Adrenal gland (tissue), 19 donors: ENCODE measurements at places on chromosomes 5 and 9.

DNA sequence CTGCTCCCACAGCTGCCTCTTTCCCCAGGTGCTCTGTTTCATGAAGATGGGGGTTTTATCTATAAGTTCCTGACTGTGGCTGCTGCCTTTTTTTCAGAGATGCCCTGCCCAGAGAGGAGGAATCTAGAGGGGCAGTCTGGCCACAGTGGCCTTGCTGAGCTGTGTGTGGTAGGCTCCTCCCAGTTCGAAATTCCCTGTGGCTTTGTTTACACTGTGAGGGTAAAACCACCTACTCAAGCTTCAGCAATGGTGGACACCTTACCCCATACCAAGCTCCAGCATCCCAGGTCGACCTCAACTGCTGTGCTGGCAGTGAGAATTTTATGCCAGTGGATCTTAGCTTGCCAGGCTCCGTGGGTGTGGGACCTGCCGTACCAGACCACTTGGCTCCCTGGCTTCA is 250.0 kb downstream of the FER start:
- DNase-seq = no peak

DNA sequence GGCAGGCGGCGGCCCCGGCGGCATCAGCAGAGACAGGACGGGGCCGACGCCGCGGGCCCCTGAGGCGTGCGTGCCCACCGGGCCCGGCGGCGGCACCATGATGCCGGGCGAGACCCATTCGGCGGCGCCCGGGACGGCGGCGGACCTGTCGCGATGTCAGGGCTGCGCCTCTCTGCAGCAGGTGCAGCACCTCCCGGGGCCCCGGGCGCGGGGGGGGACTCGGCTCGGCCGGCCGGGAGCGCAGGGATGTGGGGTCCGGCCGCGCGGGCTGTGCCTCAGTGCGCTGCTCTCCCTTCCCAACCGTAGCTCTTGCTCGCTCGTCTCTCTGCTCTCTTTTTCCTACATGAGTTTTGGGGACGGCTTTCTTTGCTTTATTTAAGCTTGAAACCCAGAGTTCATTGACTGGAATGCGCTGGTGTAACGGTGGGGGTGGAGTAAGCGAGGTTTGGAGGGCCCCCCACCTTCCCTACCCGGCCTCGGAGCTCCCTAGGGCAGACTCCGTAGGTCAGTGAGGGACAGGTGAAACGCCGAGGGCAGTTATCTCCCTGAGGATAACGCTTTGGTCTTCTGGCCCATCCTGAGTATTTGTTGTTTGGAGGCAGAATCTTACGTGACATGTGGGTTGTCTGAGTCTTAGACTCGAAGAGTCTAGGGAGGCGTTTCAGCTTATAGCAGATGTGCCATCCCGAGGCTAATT is 490 bp downstream of the ICE1 start:
- no peak for DNase-seq

- DNase-seq = no peak
These were observed 121.1 kb downstream of the NUDT12 start for GRCh38 chr5:103441523-103441922.

DNA sequence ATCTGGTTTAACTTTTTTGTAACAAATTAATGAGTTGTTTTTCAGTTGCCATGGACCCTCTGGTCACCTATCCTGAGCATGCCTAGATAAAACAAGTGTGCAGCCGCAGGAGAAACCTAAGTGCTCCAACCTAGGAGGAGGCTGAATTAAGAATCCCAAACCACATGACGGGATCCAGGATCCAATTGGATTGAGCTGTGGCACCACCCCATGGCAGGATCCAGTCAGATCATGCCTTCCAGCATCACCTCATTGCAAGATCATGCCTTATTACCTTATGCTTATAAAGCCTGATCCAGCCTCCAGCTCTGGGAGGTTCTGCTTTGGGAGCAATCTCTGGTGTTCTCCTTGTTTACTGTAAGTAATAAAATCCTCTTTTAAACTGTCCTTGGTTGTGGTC is 662.0 kb downstream of the TLR4 start:
- no peak for DNase-seq

GRCh38 chr9:134314950-134315715 is 11.1 kb upstream of the RXRA start:
- no peak for DNase-seq

- no peak for DNase-seq
These were observed 190.8 kb downstream of the ELAVL2 start for GRCh38 chr9:23635276-23635675.

- DNase-seq = peak; percentile 81
These were observed 849 bp upstream of the RGMB start for GRCh38 chr5:98772415-98773213.

DNA sequence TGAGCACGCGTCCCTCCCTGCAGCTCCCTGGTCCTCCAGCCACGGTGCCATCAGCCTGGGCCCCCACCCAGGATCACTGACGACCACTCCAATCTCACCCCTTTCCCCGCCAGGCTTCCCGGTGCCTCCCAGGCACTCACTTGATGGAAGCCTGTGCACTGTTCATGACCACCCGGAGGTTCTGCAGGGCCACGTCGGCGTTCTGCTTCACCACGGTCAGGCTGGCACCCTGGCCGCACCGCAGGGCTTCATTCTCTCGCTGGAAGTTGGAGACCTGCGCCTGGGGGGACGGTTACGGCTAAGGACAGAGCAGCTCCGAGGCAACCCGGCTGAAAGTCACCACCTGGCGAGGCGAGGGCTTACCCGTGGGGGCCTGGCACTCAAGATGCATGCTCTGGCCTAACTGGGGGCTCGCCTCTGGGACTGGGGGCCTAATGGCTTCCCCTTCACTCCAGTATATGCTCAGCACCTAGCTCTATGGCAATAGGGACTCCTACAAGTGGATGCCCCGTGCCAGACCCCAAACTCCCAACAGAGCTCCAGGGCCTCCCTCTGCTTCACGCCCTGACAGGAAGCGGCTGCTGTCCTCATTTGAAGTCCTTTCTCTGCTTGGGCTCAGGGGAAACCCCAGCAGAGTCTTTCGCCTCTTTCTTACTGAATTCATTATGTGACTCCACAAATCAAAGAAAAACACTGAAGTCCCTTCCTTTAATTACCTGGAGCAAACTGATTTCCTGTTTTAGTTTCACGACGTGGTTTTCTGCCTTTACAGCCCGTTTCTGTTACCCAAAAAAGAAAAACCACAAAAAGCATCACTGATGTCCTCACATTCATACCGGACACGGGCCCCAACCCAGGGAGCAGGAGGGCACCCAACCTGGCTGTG is 4.2 kb upstream of the SNAPC4 start:
- no peak for DNase-seq

- peak; percentile 90 for DNase-seq
These were observed at the start of gene NTMT1 for GRCh38 chr9:129626079-129626624. NTMT1 (plus strand) TSS chr9:129626163; CDS start chr9:129632704, 6,541 bp downstream.

GRCh38 chr5:151344088-151344487 is 3.3 kb downstream of the SLC36A2 start:
- DNase-seq = no peak

DNA sequence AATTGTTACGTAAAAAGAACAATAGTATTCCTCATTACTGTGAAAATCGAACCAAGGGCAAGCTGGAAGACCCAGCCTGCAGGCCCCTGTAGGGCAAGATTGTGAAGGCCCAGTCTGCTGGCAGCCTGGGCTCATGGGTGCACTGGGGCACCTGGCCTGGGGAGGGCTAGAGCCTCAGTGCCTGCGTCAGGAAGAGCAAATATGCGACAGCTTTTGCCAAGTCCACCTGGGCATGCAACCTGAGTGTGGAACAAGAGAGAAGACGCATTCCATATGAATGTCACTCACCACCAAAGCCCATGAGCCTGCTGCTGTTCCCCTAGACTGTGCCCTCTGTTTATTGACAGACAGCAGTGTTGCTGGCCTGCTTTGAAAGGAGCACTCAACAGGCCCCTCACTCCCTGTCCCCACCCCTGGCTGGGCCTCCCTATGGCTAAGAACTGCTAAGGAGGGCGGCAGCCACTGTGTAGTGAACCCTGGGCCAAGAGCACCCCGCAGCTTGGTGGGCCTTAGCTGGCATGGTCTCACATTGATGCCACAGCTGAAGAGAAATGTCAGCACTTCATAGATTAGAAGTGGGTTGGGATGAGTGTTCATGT is 28.2 kb downstream of the PSD2 start:
- DNase-seq = no peak

DNA sequence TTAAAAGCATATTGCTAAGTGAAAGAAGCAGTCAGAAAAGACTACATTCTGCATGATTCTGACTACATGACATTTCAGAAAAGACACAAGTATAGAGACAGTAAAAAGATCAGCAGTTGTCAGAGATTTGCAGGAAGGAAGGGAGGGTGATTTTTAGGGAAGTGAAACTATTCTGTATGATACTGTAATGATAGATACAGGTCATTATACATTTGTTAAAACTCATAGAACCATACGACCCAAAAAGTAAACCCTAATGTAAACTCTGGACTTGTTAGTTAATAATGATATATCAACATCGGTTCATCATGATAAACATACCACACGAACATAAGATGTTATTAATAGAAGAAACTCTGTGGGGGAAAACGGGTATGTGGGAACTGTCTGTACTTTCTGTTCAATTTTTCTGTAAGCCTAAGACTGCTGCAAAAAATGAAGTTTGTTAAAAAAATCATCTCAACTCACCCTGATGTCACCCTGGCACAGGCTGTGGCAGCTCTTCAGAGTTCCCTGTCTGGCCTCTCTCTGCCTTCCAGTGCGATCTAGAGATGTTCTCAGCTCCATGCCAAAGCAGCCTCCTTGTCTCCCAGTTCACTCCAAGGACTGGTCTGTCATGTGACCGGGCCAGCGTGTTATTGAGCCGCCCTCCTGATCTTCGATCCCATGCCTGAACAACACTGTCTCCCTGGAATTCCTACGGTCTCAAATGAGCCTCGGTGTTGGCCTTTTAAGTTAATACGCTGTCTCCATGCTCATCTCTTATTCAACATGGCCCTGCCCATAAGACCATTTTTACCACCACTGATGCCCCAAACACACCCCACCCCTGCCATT is 35.4 kb downstream of the PRLR start:
- DNase-seq = no peak

- DNase-seq = no peak
These were observed 288.1 kb downstream of the NR3C1 start for GRCh38 chr5:143115381-143115780.

DNA sequence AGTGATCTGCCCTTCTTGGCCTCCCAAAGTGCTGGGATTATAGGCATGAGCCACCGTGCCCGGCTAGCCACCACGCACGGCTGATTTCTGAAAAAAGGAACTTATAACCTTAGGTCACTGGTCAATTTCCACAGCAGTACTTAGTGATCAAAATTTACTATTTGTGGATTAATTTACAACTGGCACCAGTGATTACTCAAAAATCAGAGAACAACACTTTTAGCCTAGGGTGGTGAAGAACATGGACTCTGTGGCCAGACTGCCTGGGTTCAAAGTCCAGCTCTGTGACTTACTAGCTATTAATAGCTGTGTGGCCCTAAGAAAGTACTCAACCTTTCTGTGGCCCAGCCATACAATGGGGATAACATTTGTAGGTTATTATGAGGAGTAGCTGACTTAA is 50.8 kb upstream of the GLRX start:
- DNase-seq = no peak

GRCh38 chr9:3179711-3180110 is 335.8 kb upstream of the PUM3 start:
- no peak for DNase-seq

GRCh38 chr5:72214168-72214567 is 105.9 kb downstream of the MRPS27 start:
- DNase-seq = no peak

DNA sequence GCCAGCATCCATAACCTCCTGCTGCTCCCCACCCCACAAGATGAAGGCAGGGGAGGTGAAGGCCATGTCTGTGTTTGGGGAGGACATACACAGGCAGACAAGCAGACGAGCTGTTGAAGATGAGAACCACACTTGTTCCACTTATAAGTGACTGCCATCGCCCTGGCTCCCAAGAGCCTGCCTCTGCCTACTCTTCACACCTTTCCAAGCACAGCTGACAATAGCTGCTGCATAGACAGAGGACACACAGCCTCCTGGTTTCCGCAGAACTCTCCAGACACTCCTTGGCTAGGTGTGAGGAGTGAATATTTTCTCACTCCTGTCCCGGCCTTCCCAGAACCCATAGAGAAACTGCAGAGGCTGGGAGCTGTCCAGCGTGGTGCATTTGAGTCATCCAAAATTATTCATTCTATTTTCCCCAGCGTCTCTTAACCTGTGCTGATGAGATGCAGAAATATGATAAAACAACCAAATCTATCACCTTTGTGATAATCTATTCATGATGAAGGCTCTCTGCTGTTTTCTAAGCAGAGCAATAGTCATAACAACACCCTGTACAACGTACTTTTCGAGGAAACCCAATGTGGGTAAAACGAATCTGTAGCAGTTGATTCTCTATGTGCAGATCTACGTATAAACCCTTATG is 24.7 kb downstream of the KLF9 start:
- DNase-seq = peak; percentile 78

GRCh38 chr9:129221233-129221632 is 43.2 kb upstream of the IER5L start:
- no peak for DNase-seq

GRCh38 chr5:159657771-159658170 is 258.5 kb upstream of the ADRA1B start:
- DNase-seq = no peak

GRCh38 chr5:179246227-179246626 is 99.0 kb downstream of the ADAMTS2 start:
- DNase-seq = no peak

GRCh38 chr9:38196714-38197113 is 127.7 kb upstream of the SHB start:
- DNase-seq = no peak

DNA sequence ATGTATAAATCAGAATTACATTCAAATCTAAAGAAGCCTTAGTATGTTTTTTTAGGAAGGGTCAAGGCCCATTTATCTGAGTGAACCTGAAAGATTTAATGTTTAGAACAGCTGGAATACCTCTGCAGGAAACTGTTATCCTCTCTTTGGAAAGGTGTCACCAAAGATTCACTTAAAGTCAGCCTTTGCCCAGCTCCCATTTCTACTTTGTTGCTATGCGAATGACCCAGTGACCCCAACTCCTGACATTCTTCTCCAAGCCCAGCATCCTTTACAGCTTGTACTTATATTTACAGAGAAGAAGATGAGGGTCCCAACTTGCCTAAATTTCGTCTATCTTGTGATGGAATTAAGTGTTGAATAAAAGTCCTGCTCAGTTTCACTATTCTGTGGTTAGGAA is 1198.6 kb downstream of the CDH12 start:
- DNase-seq = no peak
